MV-4-11 (cell line): ENCODE measurements at places on chromosomes 2 and 18.

- DNase-seq, result no peak
These were observed 69.2 kb downstream of the NABP1 start for GRCh38 chr2:191747170-191747530.

DNA sequence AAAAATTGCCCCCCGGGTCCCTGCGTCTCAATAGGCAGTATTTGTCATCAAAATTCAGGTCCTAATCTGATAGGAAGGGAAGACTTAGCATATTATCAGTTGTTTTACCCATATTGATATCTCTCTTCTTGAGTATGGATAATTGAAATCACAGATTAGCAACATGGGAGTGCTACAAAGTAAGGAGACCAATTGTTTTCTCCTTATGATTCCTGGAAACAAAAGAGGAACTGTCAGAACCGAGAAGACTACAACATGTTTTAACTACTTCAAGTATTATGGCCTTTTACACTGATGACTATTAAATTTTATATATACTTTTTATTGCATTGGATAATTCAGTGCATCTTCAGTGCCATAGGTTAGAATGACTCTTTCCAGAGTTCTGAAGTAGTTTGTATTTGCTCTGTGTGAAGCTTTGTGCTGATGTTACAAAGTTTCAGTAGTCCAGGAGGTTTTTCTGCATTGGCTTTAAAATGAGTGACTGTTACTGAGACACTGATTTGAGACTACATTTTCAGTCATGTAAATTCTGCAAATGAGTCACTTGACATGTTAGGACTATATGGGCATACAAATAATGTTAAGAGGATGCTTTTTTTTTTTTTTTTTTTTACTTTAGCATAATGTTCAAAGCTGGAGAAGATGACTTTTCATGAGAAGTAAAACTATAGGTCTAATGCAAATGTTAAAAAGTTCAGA, 19.7 kb upstream of the TLK1 start:
- peak; percentile 17 for DNase-seq

- peak; percentile 14 for DNase-seq
These were observed 96.7 kb downstream of the PMAIP1 start for GRCh38 chr18:59996370-59996966.

- no peak for DNase-seq
These were observed 133.9 kb downstream of the GFPT1 start for GRCh38 chr2:69253112-69253511.

DNA sequence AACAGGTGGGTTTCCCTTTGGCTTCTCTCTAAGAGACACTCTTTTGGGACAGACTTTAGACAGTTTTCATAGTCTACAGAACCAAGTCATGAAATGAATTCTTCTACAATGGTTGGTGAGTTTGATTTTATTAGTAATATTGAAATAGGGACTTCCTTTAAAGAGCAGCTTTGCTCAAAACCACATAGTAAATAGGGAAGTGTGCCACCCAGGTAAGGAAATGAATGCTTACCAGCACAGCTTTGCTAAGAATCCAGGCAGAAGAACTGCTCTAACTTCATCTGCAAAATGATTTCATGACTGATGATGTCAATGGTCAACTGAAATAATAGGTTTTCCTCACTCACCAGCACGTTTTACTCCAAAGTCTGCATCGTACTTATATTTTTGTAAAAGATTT, 89.2 kb downstream of the NYAP2 start:
- no peak for DNase-seq

GRCh38 chr18:49139766-49140165, 189.0 kb upstream of the SMAD7 start:
- DNase-seq, result no peak

DNA sequence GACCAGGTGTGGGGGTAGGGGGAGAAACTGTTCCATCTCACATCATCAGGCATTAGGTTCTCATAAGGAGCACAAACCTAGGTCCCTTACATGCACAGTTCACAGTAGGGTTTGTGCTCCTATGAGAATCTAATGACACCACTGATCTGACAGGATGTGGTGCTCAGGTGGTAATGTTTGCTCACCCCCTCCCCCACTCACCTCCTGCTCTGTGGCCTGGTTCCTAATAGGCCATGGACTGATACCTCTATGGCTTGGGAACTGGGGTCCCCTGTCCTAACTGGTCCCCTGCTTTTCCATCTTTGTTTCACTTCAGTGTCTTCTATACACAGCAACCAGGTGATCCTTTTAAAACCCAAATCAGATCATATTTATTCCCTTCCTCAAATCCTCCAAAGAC, 267.8 kb downstream of the TNS1 start:
- no peak for DNase-seq

- no peak for DNase-seq
These were observed 1.1 kb upstream of the PXDN start for GRCh38 chr2:1745171-1746023.

GRCh38 chr2:12965540-12966269, 249.0 kb downstream of the TRIB2 start:
- peak; percentile 76 for DNase-seq

DNA sequence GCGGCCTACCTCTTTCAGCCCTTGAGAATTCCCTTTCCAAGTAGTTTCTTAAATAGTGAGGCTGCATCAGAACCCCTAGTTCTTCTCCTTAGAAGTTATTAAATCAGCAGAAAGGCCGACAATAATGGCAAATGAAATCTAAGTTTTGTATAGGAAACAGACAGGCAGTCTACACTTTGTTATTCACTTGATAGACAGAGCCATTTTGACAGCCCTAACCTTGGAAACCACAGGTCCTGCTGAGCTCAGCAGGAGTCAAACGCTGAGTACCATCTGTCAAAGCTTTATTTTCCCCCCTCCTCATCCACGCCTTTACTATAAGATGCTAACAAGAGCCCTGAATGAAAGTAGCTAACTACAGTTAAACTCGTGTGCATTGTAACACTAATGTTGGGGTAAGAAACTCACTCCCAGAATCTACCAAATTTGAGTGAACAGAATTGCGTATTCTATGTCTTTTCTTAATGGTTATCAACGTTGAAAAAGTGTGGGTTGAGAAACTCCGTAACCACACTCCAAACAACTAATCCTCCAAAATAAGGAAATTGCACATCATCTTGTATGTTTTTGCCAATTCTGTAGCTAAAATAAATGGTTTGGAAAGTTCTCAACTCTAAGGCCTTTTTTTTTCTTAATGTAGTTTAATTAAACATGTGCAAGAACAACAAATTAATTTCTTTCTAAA, 90.6 kb upstream of the EFEMP1 start:
- DNase-seq, result peak; percentile 47

DNA sequence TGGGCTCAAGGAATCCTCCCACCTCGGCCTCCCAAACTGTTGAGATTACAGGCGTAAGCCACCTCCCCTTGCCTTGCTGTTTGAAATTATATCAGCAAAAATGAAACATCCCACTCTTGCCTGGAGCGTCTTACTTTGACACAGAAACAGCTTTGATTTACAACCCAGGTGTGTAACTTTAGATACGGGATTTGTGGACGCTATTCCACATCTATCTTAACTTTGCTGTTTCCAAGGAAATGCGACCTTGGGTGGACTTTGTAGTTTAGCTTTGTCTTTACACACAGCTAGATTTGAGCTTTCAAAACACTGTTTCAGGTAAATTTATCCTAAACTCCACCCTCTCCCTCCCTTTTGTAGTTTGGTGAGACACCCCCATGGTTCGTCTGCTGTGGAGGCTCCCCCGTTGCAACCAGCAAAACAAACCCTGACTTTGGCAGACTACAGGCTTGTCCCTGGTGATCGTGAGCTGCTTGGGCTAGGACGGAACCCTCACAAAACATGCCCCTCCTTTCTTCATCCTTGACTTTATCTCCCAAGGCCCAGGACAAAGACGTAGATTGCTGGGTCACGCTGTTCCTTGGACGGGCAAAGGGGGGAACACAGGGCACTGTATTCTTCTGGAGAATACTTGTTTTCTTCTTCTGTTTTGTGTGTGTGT, 5.5 kb upstream of the MSH6 start:
- no peak for DNase-seq

DNA sequence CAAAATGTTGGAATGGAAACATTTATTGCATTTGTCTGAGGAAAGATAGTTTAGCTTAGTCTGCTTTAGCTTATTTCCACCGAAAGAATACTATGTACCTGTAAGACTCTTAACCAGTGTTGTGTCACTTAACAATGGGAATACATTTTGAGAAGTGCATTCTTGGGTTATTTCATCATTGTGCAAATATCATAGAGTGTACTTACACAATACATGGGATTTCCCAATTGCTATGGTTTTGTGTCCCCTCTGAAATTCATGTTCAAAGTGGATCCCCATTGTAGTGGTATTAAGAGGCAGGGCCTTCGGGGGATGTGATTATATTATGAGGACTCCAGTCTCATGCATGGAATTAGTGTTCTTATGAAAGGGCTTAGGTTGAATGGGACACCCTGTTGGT, 249.4 kb upstream of the UBE2E3 start:
- DNase-seq, result peak; percentile 51

- DNase-seq, result peak; percentile 36
These were observed 46.8 kb upstream of the BIN1 start for GRCh38 chr2:127153691-127154158.

DNA sequence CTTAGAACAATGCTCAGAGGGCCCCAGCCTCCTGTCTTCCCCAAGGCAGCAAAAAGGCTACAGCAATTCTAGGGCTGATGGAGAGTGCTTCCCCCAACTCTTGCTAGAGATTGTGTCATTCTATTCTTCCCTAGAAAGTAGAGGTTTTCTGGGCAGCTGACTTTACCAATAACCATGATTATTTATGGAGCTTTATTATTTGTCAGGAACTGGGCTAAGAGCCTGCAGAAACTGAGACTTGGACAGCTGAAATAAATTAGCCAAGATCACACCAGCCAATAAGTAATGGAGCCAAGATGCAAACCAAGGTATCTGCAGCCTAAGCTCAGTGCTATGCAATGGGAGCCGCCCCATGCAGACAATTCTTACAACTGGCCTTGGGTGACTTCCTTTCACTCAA, 84.8 kb downstream of the CCBE1 start:
- no peak for DNase-seq

- DNase-seq, result peak; percentile 21
These were observed 21.5 kb upstream of the TMEM87B start for GRCh38 chr2:112033600-112033999.

DNA sequence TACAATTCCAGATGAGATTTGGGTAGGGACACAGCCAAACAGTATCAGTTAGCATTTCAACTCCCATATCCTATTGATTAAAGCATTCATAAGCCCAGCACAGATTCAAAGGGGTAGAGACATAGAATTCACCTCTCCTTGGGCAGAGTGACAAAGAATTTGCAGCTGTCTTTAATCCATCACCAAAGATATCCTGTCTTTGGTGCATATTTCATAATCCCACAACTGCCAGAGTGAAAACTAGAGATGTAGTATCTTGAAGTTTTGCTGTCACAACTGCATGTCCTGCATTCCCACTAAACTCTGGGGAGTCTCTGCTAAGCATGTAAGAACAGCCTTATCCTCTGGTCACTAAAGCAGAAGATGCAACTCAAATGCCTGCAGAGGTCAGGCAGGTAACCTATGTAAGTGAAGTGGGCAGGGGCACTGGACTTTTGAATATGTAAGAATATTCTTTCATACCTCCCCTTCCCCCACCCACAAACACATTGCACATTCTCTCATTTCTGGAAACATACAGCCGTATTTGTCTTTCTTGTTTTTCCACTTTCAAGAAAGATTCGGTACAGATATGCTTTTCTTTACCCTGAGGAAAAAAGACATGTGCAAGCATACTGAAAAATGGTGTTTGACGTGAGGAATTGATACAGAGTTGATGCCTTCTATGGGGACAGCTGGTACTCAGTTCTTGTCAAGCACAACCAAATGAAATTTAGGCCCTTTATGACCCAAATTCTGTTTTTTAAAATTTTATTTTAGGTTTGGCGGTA, 283.1 kb downstream of the SP3 start:
- no peak for DNase-seq

- peak; percentile 82 for DNase-seq
These were observed 1.3 kb downstream of the DUSP28 start for GRCh38 chr2:240561325-240561971.

DNA sequence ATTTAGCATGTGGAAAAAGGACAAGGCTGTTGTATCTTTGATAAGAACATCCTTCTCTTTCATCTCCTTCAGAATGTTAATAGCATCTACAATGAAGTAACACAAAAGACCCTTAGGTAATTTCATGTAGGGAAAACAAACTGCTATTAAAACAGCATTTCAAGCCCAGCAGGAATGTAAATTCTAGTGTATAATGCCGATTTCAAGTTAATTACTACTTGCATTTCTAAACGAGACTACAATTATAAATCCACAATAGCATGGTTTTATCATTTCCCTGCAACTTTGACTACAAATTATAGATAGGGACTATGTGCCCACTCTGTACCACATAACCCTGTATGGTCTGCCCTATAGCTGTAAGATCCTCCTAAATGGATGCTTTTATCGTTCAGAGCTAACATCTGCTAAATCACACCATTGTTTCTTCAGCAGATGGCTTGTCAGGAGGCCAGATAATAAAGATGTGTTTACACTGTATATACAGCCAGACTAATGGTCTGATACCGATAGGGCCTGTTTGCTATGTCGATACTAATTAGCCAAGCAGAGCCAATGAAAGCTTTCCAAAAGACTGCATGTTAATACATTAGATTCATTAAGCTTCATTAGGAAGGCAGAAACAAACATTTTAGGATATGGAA, 51.9 kb downstream of the LRPPRC start:
- DNase-seq, result no peak

GRCh38 chr2:55620123-55620779, 2.8 kb upstream of the PPP4R3B start:
- peak; percentile 19 for DNase-seq

GRCh38 chr2:123695426-123695825, 329.7 kb upstream of the CNTNAP5 start:
- peak; percentile 87 for DNase-seq

GRCh38 chr18:43681661-43682060, 404.4 kb upstream of the SYT4 start:
- DNase-seq, result no peak

GRCh38 chr2:73294239-73294638, 891 bp upstream of the EGR4 start:
- DNase-seq, result no peak

- peak; percentile 39 for DNase-seq
These were observed 517.2 kb upstream of the ACVR2A start for GRCh38 chr2:147327613-147328012.

- no peak for DNase-seq
These were observed 7.7 kb downstream of the ZSCAN30 start for GRCh38 chr18:35282353-35282752.

- no peak for DNase-seq
These were observed 186.4 kb downstream of the PRKCE start for GRCh38 chr2:45837812-45838341.

GRCh38 chr18:59957957-59958356, 58.2 kb downstream of the PMAIP1 start:
- peak; percentile 38 for DNase-seq

GRCh38 chr2:85886590-85886989, 2.2 kb downstream of the ST3GAL5 start:
- DNase-seq, result peak; percentile 88

- DNase-seq, result no peak
These were observed 215.2 kb downstream of the MCFD2 start for GRCh38 chr2:46700435-46700834.

- no peak for DNase-seq
These were observed 268.6 kb downstream of the HDAC4 start for GRCh38 chr2:239132156-239132709.
